ENCODE measurements at places on chromosomes 6 and 20.

GRCh38 chr6:3053231-3053508, 15.1 kb upstream of the RIPK1 start:
- no peak for DNase-seq

DNA sequence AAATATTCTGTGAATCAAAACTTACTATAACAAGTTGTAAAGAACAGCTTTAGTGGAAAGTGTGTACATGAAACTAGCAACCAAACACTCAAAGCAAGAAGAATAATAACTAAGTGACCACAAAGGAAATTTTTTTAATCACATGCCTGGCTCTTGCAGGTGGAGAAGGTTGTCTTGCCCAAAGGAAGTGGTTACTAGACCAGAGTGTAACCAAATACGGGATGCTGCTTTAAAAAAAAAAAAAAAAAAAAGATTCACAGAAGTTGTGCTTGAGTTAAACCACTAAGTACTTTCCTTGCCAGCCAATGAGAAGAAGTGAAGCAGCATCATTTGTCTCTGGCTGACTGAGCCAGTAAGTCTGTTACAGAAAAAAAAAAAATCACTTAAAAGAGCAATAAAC, 19.1 kb upstream of the HLA-DQB1 start:
- peak; percentile 16 for DNase-seq

GRCh38 chr6:33610779-33611732, 10.1 kb upstream of the ITPR3 start:
- no peak for DNase-seq

- DNase-seq: no peak
Measured at GRCh38 chr20:60180986-60181385, 222.8 kb downstream of the CDH26 start.

DNA sequence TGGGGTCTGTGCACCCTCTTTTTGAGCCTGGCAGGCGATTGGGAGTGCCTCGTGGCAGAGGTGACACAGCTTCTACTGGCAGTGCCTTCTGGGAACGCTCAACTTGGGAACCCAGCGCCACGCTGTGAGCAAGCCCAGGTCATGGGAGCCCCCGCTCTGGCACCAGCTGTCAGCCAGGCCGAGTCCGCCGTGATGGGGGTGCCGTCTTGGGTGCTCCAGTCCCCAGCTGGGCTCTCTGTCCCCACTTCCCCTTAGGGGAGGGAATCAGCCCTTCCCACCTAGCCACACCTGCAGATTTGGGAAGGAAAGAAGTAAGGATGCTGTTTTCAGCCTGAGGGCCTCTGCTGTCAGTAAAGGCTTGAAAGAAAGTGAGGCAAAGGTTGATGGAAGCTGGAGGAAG, 31.0 kb upstream of the NTSR1 start:
- DNase-seq: no peak

- DNase-seq: no peak
Measured at GRCh38 chr20:36061754-36062153, 92.8 kb upstream of the EPB41L1 start.

DNA sequence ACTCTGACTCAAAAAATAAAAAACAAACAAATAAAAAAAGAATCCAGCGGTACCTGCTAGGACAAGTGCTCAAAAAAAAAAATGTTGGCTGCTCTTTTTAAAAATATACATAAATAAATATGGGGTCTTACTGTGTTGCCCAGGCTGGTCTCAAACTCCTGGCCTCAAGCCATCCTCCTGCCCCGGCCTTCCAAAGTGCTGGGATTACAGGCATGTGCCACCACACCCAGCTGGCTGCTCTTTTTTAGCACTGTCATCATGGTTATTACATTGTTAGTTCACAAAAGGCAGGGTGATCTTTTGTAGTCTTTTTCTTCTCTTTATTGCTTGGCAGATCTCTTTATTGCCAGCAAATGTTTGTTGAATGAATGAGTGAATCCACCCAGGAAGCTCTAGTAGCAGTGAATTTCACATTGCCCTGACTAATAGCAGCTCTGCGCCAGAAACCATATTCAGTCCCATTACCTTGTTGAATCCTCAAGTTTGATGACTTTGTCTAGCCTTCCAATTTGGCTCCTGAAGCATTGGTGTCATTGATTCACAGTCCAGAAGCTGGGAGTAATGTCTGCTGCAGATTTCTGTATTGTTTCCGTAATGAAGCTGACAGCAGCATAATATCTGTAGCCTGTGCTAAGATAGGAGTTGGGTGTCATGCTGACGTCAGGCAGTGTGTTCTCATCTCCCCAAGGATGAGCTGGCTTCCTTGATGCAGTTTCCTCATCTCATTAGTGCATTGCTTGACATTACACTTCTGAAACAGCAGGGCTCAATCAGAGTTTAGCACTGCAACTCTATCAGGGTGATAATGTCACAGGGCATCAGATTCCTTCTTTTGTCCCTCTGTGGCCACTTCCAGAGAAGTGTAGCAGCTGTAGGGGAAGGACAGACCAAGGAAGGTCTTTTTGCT, 84.9 kb upstream of the TGM3 start:
- DNase-seq: no peak

GRCh38 chr6:215335-216034, 76.8 kb upstream of the DUSP22 start:
- peak; percentile 76 for DNase-seq

- no peak for DNase-seq
Measured at GRCh38 chr6:116267836-116268588, 11.7 kb downstream of the TSPYL1 start.

DNA sequence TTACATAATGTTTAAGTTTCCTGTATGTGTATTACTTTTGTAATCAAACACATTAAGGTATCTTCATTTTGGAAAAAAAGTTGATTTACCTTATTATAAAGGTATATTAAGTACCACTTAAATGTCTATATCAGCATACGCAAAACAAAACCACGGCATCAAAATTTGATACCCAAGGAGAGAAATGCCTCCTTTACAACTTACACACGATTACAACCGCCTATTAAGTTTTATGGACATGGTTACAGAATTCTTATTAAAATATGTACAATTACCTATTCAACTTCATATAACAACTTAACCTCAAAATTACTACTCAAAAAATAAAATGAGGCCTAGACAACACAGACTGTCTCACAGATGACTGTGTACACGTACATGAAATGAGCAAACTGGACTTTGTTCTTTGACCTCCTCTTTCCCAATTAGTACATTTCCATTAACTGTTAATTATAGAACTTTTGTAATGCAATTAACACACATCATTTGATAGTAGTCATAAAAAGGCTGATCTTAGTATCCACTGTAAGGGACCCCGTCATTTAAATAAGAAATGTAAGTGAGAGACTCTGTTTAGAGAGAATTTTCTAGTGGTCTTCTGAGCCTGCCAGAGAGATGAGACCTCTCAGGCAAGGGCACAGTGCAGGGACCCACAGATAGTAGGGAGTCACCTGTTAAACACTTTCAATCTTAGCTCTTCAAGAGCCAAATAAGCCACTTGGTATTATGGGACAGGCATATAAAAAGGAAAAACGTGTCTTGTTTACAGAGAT, 2.5 kb downstream of the DIDO1 start:
- DNase-seq: no peak

DNA sequence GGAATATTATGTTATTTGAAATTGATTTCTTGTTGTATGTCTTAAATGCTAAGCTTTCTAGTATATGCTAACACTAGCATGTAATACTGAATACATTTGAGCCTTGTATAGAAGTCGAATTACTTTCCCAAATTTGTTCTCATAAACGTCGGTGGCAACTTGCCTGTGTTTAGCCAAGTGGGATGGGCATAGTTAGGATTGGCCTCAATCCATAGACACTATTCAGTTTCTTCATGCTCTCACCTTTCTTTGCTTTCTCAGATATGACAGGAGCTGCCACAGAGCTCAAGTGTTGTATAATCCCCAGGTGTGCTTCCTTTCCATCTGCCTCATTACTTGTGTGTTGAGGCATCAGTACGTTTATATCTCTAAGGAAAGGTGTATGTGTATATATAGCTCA, 19.3 kb downstream of the ZNF334 start:
- no peak for DNase-seq

- no peak for DNase-seq
Measured at GRCh38 chr20:12413116-12413515, 495.4 kb downstream of the BTBD3 start.

DNA sequence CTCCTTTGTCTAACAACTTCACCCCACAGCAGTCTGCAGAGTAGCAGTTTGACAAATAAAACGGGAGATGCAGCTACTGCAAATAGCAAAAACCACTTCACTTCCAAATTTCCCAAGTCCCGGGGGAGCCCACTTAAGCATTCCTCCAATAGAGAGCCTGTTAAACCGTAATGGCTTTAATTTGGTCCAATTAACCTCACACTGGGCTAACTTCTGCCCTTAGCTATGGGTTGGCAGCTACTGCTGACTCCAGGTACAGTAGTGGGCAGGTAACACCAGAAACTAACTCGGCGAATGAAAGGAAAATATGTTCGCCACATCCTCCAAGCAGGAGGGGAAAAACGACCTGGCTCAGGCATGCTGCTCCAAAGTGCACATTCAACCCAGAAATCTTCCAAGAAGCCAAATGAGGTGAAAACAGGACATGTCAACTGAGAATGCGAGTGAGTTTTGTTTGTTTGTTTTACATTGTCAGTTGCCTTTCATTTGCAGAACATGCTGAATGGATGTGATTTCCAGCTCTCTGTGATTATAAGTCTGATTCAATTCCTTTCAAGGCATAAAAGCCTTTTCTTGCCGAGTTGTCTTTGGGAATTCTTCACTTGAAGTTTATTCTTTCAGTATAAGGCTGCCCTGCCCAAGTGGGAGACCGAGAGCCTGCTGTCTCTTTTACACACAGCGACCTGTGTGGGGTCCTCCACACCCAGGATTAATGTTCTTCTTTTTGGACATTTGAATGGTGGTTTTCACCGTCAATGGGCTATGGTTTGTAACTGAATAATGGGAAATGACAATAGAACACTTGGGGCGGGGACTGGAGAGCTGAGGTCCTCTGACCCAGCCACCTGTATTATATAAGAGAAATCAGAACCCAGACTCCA, 117.3 kb upstream of the ARMC2 start:
- no peak for DNase-seq

- DNase-seq: no peak
Measured at GRCh38 chr20:63856098-63856511, 5.2 kb upstream of the ABHD16B start.

- no peak for DNase-seq
Measured at GRCh38 chr6:15405129-15406068, 159.5 kb downstream of the JARID2 start.

GRCh38 chr6:106168097-106168888, 82.2 kb downstream of the PRDM1 start:
- no peak for DNase-seq

- DNase-seq: no peak
Measured at GRCh38 chr20:64133951-64134407, 26.6 kb upstream of the NPBWR2 start.

GRCh38 chr20:43583982-43584432, 6.7 kb upstream of the IFT52 start:
- DNase-seq: no peak

GRCh38 chr20:32563311-32564272, 21.5 kb downstream of the NOL4L start:
- no peak for DNase-seq

- no peak for DNase-seq
Measured at GRCh38 chr6:106206905-106207304, 118.7 kb downstream of the ATG5 start.

- DNase-seq: no peak
Measured at GRCh38 chr20:15546525-15547023, 1026.7 kb downstream of the KIF16B start.

GRCh38 chr6:14121936-14122344, 4.4 kb downstream of the CD83 start:
- DNase-seq: peak; percentile 49

- DNase-seq: no peak
Measured at GRCh38 chr6:105907991-105908390, 178.1 kb upstream of the PRDM1 start.

- no peak for DNase-seq
Measured at GRCh38 chr20:57598060-57598459, 22.2 kb downstream of the ZBP1 start.

- DNase-seq: no peak
Measured at GRCh38 chr6:134619077-134619476, 301.2 kb upstream of the SGK1 start.

DNA sequence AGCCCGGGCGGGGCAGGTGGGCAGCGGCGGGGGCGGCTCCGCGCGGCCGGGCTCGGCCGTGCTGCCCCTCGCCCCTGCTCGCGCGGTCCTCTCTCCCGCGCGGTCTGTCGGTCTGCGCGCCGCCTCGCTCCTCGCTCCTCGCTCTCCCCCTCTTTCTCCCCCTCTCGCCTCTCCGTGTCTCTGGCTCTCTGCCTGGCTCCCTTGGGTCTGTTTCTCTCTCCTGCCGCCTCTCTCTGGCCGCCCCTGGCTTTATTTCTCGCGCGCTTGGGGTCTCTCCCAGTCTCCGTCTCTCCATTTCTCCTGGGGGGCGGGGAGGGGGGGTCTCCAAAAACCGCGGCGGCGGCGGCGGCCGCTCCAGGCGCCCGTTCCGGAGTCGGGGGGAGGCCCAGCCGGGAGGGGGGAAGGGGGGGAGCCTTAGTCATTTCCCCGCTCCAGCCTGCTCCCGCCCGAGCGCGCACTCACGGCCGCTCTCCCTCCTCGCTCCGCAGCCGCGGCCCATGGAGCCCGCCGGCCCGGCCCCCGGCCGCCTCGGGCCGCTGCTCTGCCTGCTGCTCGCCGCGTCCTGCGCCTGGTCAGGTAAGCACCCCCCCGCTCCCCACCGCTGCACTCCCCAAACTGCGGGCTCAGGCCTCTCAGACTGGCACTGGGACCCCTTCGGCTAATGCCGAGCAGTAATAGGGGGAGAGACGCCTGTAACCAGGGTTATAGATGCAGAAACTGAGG, at the start of gene SIRPA:
Gene SIRPA (plus strand): TSS at position 457 of the 723 bp plus-strand sequence. CDS start 41 bp downstream, at position 498.
- no peak for DNase-seq

DNA sequence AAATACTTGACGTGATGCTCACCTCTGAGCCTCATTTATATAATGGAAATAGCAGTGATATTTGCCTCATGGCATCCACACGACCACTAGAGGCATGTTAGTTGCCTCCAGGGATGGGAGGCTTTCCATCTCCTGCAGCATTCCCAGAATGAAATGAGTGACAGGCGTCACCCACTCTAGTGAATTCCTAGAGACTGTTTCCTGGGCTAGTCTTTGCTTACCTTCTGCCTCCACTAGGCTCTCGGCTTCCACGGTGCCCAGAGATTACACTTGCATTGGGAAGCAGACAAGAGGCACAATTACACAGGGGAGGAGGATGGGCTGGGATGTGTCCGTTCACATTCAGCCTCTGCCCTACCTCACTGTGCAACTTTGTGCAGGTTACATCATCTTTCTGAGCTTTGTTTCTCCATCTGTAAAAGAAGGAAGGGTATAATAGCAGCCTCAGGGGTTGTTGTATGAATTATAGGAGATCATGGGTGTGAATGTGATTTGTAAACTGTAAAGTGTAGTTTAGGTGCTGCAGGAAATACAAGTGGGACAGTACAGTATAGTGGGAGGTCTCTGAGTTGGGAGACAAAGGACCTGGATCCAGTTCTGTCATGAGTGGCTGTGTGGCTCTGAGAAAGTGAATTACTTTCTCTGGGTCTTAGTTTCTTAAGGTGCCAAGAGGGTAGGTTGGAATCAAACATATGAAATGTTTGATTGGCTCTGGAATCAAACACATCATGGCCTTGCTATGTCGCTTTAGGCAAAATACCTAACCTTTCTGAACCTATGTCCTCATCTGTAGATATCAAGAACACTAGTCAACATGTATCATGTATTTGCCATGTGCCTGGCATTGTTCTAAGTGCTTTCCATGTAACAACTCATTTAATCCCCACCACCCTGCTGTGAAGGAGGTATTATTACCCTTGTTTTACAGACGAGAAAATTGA, 3.6 kb upstream of the VSTM2L start:
- no peak for DNase-seq

All from activated naive CD4-positive, alpha-beta T cell treated with Interleukin-2 at 50 U/mL for 16 hours (primary cell).